Urinary bladder (tissue), 4 donors: ENCODE measurements at places on chromosomes 5 and 9. TPM values are rescaled to one million over a fixed set of nuclear protein-coding genes. Genes with fewer than 3 reads are reported as not detected.

PCDHA3 gene
- 0.63 TPM for total RNA-seq

GABRP gene
- total RNA-seq = 2.0 TPM

MOB3B gene
- total RNA-seq = 8.0 TPM

MARCOL gene
- total RNA-seq = not detected

PHYHD1 gene
- total RNA-seq = 16.8 TPM

SERF1B gene
- total RNA-seq = 17.8 TPM

WDR31 gene
- 1.7 TPM for total RNA-seq

LIFR gene
- 190 TPM for total RNA-seq

ZDHHC11 gene
- 9.3 TPM for total RNA-seq

LSM11 gene
- total RNA-seq = 15.5 TPM

HACD4 gene
- total RNA-seq = 14.5 TPM

DNA sequence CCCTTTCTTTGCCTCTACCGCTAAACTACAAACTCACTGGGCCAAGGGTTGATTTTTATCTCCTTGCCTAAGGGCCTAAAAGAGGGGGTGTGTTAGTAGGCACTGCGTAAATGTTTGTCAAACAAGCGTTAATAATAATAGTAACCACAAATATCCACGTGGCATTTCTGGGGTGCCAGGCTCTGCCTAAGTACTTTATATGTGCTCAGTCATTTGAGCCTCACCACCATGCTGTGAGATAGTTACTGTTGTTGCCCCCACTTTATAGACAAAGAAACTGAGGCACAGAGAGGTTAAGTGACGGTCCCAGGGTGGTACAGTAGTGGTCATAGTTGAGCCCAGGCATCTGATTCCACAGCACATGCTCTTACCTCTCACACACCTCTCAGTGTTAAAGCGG is 52.4 kb downstream of the ERGIC1 start:
- no peak for DNase-seq

GRCh38 chr5:30759731-30760130 is 433.8 kb upstream of the CDH6 start:
- no peak for DNase-seq

DNA sequence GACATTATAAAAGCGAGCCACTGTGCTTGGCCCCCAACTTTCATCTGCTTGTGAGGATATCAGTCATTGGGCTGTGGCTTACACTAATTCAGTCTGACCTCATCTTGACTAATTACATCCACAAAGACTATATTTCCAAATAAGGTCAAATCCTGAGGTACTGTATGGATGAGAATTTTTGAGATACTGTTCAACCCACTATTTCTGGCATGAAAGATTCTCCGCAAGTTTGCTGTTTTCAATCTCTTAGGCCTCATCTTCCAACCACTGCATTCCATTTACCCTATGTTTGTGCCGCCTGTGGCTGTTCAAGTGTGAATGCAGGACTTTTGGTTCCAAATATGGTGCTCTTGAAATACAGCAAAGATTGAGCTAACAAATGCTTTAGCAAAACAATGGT is 400.9 kb upstream of the SGCD start:
- DNase-seq = no peak

GRCh38 chr5:175657593-175658271 is at the start of gene HRH2:
Gene HRH2 (plus strand): TSS chr5:175658071. CDS start chr5:175683234, 25,163 bp downstream.
- DNase-seq = peak; percentile 21

- no peak for DNase-seq
These were observed 126.7 kb upstream of the GRHPR start for GRCh38 chr9:37295796-37296195.

- DNase-seq = no peak
These were observed 92.9 kb upstream of the LPAR1 start for GRCh38 chr9:111131211-111131610.

DNA sequence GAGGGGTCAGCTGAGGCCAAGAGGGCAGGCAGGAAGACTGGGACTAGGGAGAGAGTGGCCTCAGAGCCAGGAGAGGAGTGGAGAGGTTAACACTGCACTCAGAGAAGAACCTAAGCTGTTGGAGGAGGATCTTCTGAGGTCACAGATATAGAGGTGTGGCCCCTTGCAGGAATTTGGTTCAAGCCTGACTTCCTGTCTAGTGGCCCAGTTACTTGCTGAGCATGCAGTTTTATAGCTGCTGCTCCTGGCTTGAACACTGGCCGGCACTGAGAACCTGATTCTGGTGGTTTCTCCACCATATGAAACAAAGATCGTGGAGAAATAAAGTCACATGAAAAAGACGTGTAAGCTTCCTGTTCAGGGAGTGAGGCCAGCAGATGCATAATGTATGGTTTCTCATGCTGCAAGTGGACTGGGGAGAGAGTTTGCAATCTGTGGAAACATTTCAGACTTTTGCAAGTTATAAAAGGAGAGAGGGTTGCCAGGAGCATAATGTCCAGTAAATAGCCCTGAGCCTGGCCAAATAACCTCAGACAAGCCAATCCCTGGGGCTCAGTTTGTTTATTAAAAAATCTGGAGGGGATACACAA is 82.6 kb downstream of the GALNT10 start:
- no peak for DNase-seq

DNA sequence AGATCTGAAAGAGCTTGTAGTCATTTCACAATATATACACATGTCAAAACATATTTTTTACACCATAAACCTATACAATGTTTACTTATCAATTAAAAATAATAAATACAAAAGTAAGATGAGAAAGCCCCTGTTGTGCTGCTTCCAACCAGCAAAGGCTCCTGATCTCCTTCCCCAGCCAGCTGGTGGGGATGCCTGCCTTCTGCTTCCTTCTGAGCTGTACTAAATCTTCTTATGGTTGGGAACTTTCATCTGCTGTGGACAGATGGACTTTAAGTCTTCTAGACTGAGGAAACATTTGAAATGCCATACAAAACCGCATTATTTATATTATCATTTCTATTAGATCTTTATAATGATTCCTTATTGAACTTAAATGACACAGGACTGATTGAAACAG is 745.3 kb upstream of the CHD1 start:
- no peak for DNase-seq

DNA sequence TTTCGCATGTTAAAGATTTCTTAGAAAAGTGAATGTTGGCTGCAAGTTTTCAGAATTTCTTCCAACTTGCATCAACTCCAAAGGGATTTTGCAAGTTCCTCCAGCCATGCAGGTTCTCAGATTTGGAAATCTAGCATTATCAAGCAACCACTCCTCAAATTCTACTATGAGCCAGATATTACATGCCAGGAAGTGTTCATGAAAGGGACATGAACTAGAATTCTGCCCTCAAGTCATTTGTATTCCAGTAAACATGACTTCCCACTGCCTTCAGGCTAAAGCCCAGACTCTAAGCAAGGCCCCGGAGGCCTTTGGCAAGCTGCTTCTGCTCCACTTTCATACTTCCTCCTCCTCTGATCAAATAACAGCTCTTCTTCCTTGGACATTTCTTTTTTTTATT is 111.3 kb upstream of the PAPPA start:
- no peak for DNase-seq

DNA sequence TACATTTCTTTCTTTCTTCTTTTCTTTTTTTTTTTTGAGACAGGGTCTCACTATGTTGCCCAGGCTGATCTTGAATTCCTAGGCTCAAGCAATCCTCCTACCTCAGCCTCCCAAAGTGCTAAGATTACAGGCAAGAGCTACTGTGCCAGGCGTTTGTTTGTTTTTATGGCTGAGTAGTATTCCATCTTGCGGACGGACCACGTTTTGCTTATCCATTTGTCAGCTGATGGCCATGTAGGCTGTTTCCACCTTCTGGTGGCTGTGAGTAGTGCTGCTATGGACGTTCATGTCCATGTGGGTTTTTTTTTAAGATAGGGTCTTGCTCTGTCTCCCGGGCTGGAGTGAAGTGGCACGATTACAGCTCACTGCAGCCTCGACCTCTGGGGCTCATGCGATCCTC is 2.5 kb downstream of the DOK3 start:
- no peak for DNase-seq

DNA sequence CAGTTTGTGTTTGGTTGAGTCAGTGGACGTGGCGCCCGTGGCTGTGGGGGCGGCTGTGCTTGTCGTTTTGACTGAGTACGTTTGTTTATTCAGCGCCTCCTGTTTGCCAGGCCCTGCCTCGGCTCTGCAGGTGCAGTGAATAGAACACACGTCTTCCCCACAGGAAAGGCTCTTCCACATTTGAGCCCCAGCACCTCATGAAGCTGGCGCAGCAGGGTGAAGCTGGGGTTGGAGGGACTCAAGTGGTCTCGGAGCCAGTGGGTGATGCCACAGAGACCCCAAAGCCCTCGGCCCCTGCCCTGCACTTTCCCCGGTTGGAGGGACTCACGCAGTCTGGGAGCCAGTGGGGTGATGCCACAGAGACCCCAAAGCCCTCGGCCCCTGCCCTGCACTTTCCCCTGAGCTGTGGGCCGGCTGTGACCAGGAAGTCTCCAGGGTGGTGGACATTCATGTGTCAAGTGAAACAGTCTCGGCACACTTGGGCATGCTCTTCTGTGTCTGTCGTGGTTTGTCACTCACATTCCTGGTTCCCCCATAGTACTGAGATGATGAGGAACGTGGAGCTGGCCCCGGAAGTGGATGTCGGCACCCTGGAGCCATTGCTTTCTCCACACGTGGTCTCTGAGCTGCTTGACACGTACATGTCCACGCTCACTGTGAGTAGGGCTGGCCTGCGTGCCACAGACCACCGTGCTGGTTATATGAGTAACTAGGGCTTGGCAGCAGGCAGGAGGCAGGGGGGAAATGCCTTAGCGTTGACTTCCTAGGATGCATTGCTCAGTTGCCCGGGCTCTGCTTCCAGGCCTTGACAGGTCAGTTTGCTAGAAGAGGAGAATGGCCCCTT is 13.6 kb downstream of the EXOC3 start:
- DNase-seq = no peak

- DNase-seq = no peak
These were observed 70.7 kb upstream of the LPAR1 start for GRCh38 chr9:111108946-111109345.

DNA sequence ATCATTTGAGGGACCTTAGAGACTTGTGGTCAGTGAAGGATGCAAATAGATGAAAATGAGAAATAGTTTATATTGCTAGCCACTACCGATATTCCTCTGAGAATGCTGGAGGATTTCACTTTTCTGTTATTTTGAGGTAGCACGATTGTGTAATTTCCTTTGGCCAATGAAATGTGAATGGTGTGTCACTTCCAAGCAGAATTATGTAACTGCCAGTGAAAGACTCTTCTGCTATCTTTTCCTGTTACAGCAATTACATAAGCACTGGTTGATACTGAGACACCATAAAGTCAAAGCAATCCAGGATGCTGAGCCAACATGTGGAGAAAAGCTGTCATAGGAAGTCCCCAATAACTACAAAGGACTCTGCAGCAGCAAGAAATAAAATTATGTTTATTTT is 3.6 kb upstream of the PCDHA2 start:
- no peak for DNase-seq

DNA sequence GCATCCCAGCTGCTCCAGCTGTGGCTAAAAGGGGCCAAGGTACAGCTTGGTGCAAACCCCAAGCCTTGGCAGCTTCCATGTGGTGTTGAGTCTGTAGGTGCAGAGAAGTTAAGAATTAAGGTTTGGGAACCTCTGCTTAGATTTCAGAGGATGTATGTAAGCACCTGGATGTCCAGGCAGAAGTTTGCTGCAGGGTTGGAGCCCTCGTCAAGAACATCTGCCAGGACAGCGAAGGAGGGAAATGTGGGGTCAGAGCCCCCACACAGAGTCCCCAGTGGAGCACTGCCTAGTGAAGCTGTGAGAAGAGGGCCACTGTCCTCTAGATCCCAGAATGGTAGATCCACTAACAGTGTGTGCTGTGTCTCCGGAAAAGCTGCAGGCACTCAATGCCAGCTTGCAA is 236.2 kb upstream of the ADRA1B start:
- DNase-seq = no peak

DNA sequence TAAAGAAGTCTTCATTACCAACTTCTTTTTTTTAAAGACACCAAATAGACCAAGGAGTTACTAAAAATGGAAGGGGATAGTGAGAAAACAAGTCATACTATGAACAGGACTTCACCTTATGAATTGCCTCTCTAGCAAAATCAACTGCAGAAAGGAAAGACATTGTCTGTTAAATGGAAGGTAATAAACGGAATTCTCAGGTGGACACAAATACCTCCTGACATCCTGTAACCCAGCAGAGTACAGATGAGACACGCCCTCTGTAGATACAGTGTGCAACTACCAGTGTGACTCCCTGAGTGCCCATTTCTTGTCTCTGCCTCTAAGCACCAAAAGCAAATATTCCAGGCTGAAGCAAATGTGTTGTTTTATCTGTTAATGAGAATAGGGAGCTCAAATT is 12.2 kb upstream of the PLPP1 start:
- DNase-seq = no peak

GRCh38 chr9:28956116-28956880 is 1383.0 kb upstream of the C9orf72 start:
- no peak for DNase-seq

DNA sequence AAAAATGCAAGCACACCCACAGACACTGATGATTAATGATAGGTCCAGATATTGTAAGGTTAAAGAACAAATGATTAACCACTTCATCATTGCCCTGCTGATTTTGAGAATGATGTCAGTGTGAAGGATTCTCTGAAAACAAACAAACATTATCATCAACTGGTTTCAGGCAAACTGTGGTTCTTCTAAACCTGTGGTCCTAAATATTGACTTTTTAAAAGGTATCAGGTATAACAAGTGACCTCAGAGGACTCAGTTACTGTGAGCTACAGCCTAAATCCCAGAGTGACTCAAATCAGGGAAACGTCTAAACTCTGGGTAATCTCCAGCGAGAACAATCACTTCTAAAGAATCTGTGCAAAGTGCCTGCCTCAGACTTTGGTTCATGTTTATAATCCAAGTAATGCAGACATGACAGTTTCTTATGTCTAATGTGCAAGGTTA is 172.3 kb upstream of the CDH6 start:
- DNase-seq = no peak

- DNase-seq = no peak
These were observed 19.7 kb downstream of the C7 start for GRCh38 chr5:40928886-40929448.

GRCh38 chr5:152649609-152650008 is 244.5 kb upstream of the NMUR2 start:
- no peak for DNase-seq

- DNase-seq = no peak
These were observed 382.3 kb upstream of the SLC30A5 start for GRCh38 chr5:68711293-68712200.

GRCh38 chr5:169221519-169221918 is 79.4 kb downstream of the SLIT3 start:
- DNase-seq = no peak

DNA sequence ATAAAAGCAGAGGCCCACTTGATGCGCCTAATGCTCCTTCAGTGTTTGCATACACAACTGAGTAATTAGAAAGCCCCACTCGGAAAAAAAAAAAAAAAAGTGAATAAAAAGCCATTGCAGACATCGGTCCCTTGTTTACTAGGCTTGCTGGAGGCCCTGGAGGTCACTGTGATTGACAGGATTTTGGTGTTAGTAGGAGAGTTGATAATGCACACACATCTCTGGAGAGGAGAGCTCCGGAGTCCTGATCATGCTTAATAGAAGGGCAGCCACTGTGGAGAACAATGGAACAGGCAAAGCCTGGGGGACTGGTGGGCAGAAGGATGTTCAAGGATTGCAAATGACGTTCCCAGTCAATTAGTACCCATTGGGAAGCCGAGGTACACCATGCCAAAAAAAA is 152.5 kb downstream of the EFNA5 start:
- no peak for DNase-seq

- DNase-seq = no peak
These were observed 88.8 kb downstream of the ANXA2R start for GRCh38 chr5:42951293-42951840.
